ENCODE measurements at places on chromosomes 4 and X.

GRCh38 chrX:17713288-17713687 lies 24.0 kb upstream of the SCML1 start:
- no peak for DNase-seq

- DNase-seq = no peak
Observed at GRCh38 chr4:15652841-15653240, 2.3 kb downstream of the FBXL5 start.

DNA sequence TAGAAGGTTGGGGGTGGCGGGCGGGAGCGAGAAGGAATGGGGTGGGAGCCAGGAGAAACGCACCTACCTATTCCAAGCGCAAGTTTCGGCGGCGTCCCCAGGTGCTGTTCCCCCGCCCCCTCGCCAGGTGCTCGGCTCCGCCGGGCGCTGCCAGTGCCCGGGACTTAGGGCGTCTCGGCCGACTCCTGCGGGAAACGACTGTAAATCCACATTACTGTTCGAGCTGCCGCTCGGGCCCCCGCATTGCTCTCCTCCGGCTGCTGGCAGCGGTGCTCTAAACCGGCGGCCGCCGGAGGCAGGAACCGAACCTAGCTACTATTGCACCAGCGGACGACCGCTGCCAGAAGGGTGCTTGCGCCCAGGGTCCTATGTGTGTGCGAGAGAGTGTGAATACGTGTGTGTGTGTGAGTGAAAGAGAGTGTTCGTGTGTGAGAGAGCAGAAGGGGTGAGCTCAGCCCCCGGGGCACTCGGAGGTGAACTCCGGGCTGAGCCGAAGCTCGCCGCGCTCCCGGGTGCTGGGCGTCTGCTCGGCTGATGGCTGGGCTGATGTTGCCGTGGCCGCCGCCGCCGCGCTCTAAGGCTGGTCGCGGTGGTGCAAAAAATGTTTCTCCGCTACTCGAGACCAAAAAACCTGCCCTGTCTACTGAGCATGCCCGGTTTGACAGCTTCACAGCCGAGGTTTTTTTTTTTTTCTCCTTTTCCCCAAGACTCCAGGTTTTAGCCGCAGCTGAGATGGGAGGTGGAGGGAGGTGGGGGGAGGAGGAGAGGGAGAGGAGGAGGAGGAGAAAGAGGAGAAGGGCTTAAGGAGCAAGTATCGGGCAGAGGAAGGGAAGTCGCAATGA lies 115.7 kb upstream of the TEX13C start:
- DNase-seq = peak; percentile 83

- no peak for DNase-seq
Observed at GRCh38 chr4:166091912-166092510, 219.0 kb downstream of the TLL1 start.
